Nephron progenitor cell (in vitro differentiated cells): ENCODE measurements at places on chromosomes 7 and 10.

GRCh38 chr10:127977357-127978009, 70.6 kb downstream of the PTPRE start:
- H3K27ac ChIP-seq = peak overlapping the region; percentile 91
- peaks cover 10% of the 10 kb centered on the region for H3K27me3 ChIP-seq
- no peak for DNase-seq

DNA sequence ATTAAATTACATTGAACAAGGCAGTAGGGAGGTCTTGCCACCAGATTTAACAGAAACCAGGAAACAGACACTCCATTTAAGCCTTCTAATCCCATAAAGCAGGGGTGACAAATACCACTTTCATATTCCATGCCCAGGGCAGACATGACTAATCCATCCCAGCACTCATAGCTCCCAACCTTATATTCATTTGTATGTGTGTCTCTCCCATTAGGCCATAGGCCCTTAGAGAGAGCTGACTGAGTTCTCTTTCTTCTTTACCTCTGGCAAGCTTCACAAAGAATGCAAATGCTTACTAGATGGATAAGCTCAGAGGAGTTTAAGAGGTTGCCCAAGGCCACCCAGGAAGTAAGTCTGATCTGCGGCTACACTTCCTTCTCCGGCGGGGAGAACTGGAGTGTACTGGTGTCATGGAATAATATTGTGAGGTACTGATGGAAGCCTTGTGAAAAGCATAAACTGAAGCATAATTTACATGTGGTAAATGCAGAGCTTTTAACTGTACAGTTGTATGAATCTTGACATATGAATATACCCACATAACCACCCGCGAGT, 239.7 kb upstream of the HABP2 start:
- no peak overlapping the region for H3K4me3 ChIP-seq
- peaks cover 10% of the 10 kb centered on the region for H3K4me1 ChIP-seq
- H3K27me3 ChIP-seq = peaks cover 12% of the 10 kb centered on the region
- DNase-seq = no peak
- no peaks in the 10 kb centered on the region for H3K36me3 ChIP-seq
- no peak overlapping the region for H3K27ac ChIP-seq

DNA sequence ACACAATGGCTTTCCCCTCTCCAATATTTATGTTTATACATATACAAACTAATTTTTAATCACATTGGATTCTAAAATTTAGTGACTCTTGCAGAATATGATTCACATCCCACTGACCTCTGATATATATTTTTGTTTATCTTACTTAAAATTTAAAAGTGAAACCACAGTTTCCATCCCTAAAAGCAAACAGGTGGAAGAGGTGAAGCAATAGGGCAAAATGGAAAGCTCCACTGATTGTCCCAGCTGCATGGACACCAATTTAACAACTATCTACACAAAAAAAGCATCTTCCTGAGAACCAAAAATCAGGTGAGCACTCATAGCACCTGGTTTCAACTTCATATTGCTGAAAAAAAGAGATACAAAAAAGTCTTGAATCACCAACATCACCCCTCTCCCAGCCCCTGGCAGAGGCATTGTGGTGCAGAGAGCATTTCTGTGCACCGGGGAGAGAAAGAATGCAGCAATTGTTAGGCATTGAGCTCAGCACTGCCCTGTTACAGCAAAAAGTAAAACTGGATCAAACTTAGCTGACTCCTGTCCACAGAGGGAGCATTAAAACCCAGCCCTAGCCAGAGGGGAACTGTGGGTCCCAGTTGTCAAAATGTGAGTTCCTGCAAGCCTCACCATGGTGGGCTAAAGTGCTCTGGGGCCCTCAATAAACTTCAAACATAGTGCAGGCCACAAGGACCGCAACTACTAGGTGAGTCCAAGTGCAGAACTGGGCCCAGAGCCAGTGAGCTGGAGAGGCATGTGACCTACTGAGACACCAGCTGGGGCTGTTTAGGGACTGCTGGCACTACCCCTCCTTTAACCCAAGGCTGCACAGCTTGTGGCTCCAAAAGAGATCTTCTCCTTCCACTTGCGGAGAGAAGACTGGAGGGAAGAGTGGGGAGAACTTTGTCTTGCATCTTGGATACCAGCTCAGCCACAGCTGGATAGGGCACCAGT, 92.1 kb downstream of the SIRT1 start:
- H3K4me3 ChIP-seq = no peak overlapping the region
- H3K36me3 ChIP-seq = peaks cover 92% of the 10 kb centered on the region
- H3K4me1 ChIP-seq = peaks cover 4% of the 10 kb centered on the region

DNA sequence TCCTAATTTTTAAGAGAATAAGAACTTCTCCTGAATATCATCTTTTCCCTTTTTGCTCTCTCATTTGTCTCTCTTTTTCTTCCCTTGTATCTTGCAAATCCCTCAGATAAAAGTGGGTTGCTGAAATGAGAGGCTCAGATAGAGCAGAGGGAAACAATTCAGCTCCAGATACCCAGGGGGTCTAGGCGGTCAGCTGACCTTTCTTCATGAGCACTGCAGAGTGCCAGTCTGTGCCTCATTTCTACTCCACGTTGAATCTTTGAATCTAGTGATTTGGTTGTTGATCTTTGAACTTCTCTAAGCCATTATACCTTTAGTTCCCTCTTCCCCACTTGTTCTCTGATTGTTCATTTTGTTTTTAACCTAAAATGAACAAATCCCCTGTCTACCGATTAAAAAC, 572.6 kb downstream of the PTPRN2 start:
- DNase-seq = no peak
- no peaks in the 10 kb centered on the region for H3K36me3 ChIP-seq
- peaks cover 12% of the 10 kb centered on the region for H3K27me3 ChIP-seq
- H3K4me1 ChIP-seq = peaks cover 4% of the 10 kb centered on the region
